ENCODE measurements at places on chromosomes 6 and 20.
A peak's percentile ranks its signal among the peaks of the same experiment; 100 is the strongest.

DNA sequence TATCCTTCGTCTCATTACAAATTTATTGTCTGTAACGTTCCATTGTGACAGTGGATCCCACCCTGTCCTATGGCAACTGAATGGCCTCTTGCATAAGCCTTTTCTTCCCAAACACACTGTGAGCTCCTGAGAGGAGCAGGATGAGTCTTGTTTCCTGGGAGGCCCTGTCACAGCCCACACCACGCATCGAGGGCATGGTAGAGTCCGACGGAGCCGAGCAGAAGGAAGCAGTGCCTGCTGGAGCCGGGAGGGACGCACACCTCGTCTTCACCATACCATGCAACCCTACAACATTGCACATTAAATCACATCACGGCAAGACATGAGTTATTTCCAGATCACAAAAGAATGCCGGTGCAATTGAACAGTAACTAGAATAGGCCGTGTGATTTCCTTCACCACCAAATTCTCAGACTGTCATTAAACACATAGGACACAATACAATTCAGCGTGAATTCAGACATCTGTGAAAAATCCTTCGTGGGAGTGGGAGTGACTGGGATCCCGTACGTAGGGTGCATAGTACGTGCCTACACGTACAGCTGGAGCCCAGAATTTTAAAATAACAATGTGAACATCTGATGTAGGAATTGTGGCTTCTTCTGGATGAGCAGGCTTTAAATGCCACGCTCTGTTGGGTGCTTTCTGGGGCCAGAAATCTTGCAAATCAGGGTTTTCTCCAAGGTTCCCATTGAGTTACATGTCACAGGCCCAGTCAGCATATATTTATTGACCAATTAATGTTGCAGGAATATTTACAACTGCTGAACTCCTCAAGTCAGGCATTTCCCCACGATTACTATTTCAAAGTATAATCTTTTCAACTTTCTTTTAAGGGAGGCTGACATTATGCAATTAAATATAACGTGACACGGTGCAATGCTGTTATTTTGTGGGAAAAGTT lies 201.8 kb downstream of the TTLL2 start:
- DNase-seq = no peak

DNA sequence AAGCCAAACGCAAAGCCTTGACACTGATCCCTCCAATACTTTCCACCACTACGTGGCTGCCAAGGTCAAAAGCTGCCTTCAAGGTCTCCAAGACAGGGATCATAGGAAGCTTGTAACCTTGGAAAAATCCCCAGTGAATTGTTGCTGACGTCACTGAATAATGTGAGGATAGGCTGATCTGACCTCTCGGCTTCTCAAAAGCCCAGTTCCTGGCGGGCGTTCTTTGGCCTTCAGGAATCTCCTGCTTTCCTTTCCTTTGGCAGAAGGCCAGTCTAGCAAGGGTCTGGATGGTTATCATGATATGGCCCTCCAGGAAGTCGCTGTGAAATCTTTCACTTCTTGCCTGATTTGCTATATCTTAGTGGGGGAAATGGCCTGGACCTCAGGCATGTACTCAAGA lies 61.4 kb upstream of the TNFAIP3 start:
- no peak for DNase-seq

DNA sequence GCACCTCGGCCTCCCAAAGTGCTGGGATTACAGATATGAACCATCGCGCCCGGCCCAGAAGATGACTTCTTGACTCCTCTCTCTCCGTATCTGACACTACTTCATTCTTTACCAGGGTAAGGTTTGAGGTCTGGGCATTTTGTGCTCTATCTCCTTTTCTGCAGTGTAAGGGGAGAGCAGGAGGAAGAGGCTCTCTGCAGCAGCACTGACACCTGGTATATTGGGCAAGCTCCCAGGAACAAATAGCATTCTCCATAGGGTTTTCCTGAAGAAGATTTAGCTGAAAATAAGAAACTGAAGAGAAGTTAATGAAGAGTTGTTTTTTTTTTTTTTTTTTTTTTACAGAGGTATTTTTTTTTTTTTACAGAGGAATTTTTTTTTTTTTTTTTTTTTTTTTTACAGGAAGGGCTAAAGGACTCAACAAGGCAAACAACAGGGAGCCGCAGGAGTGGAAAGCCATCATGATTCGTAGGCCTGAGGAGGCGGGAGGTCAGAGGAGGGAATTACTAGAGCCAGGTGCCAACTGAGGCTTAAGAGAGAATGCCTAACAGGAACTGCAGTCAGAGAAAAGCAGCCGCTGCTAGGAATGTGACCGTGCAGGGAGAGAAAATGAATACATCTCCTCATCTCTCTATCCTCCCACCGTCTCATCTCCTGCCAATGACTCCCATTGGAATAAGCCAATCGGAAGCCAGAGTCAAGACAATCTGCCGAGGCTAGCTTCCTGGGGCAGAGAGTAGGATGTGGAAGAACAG lies 34.7 kb upstream of the ADGRF4 start:
- DNase-seq = no peak

GRCh38 chr6:36544228-36544627 lies 3.1 kb downstream of the STK38 start:
- DNase-seq = no peak

GRCh38 chr6:136254851-136255466 lies 4.8 kb upstream of the MTFR2 start:
- no peak for DNase-seq

- no peak for DNase-seq
These were observed 887 bp upstream of the NSFL1C start for GRCh38 chr20:1467355-1468116.

GRCh38 chr6:166156942-166157341 lies 10.7 kb downstream of the TBXT start:
- no peak for DNase-seq

DNA sequence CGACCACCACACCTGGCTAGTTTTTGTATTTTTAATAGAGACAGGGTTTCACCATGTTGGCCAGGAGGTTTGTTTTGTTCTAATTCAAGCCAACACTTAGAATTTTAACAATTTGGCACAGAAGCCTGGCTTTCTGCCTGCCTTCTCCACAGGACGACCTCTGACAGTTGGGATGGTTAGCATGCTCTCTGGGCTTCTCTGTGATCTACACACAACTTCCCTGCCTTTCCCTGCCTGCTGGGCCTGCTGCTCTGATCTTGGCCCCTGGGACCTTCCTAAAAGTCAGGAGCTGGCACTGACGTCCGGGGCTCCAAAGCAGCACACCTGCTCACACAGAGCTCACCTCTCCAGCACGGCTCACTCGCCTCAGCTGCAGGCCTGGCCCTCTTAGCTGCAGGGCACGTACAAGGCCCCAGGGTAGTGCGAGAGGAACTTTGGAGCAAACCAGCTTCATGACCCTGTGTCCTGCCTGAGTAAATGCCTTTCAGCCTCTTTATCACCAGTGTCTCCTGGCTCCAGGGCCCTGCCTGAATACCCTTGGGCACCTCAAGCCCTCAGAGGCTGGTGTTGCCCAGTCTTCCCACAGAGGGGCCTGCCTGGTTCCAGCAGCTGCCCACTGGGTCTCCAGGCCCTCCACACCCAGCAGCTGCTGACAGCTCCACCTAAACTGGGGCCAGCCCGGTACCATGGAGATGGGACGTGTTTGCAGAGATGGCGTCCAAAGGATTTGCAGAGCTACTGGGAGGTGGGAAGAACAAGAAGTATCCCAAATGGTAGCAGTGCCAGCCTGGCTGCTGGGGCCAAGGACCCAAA lies 96.0 kb downstream of the PSMB1 start:
- no peak for DNase-seq

DNA sequence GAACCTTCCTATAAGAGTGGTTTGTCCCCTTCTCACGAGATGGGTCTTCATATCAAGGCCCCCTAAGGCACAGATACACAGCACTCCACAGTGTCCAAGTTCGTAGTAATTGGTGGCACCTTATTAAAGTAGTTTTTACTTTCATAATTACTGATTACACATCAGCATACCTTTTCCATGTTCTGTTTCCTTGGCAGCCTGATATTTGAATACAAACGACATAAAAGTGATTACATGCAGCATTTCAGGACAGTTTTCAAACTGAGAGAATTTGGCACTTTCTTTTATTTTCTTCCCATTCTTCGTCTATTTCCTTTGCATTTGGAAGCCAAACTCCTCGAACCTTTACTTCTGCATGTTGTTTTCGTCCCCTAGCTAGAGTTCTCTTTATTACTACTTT lies 139.7 kb downstream of the MTHFD1L start:
- DNase-seq = no peak

DNA sequence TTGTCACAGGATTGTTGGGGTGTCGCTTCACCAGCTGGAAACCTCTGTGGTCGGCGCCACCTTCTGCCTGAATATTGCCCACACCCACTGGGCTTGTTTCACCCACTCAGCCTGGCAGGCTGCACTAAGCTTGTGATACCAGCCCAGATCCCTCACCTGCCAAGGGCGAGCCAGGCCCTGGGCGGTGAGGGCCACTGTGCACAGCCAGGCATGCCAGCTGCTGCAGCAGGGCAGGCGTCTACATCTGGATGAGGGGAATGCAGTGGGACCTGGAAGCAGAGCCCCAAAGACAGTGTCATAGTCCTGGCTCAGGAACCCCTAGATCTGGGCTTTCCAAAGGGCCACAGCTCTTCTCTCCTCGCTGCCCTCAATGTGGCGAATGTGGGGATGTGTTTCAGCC lies 1307.5 kb downstream of the GRIK2 start:
- DNase-seq = no peak

DNA sequence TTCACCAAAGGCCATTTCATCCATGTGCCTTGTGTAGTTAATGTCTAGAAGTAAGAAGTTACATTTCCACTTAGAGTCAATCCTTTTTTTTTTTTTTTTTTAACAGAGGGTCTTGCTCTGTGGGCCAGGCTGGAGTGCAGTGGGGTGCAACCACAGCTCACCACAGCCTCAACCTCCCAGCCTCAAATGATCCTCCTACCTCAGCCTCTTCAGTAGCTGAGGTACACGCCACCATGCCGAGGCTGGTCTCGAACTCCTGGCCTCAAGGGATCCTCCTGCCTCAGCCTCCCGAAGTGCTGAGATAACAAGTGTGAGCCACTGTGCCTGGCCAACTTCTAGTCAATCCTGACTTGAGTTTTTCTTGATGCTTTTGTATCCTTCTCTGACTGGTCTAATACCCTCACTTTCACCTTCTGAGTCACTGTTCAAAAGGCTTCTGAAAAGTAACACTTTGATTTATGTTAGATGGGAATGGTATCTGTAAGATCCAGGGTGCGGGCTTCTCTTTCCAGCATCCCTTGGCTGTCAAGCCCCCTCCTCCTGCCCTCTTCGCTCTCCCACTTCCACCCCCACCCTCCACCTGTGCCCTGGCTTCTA lies 22.1 kb downstream of the TRAM2 start:
- DNase-seq = no peak

- DNase-seq = no peak
These were observed 243.5 kb downstream of the TMEM242 start for GRCh38 chr6:157079771-157080170.

DNA sequence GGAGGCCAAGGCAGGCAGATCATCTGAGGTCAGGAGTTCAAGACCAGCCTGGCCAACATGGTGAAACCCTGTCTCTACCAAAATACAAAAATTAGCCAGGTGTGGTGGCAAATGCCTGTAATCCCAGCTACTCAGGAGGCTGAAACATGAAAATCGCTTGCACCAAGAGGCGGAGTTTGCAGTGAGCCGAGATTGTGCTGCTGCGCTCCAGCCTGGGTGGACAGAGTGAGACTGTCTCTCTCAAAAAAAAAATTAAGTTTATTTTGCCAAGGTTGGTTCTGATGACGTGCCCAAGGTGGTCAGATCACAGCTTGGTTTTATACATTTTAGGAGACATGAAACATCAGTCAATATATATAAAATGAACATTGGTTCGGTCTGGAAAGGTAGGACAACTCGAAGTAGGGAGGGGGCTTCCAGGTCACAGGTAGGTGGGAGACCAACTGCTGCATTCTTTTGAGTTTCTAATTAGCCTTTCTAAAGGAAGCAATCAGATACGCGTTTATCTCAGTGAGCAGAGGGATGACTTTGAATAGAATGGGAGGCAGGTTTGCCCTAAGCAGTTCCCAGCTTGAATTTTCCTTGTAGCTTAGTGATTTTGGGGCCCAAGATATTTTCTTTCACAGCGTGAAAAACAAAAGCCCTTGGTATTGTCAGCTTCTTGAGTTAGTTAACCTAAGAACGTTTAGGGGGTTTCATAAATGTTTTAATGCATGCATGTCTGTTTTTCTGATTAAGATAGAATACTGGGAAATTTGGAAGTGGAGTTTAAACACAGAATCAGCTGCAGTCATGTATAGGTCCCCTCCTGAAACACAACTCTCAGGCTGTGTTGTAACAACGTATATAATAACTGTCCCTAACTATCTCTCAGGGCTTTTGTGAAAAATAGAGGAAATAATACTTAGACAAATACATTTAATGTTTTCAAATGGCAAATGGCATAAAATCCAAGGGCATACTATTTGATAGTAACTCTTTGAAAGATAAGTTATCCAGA lies 16.7 kb downstream of the ACOT13 start:
- DNase-seq = no peak

DNA sequence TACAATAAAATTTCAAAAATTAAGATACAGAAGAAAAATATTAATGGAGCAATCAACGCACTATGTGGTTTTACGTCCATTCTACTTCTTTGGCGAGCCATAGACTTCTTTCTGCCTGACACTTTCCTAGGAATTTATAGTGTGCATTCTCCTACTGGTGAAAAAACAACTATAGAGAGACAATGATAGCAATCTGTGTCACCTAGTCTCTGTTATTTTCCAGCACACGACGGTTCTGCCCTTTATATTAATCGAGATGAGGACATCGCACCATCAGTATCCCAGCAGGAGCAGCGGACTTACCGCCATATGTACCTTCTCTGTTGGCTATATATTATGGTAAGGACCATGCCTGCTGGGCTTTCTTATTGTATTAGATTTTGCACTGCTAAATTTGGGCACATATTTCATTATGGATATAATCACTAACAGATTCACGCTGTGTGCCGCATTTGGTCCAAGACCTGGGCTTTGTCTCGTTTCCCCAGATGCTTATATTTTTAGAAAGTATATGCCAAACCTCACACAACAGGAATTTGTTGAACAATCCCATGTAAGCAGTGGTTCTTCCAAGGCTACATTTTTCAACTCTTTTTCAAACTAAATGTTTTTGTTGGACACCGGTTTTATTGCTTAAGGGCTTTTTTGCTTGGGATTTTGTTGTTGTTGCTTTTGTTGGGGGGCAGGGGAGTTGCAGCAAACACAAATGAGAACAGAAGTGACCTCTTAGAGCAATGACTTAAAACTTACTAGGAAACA lies 166.4 kb downstream of the ADAT2 start:
- DNase-seq = no peak

DNA sequence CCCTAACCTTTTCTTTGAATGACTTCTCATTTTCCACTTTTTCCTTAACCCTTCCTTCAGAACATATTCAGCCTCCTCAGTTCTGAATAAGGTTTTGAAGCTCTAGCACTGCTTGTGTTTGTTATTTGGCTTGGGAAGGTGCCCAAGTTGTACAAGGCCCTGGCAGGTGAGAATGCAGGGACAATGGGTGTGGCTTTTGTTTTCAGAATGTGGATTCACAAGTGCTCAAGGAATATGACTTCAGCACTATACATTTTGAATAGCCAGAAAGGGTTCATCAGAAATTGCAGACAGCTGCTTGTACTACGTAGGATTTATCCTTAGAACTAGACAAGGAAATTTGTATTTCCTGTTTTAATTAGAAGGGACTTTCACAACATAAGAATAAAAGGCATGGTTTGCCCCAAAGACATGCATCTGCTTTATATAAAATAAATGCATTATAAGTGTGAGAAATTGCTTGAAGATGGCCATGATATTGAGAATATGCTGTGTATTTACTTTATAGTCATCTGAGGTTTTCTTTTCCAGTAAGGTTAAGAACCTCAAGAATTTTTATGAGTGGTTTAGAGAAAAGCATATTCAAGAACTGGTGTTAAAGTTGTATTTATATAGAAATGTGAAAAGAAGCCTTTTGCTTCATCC lies 29.3 kb upstream of the PRDM1 start:
- peak; percentile 12 for DNase-seq

GRCh38 chr6:136426627-136427377 lies 123.4 kb downstream of the MAP7 start:
- DNase-seq = no peak

Data from NCI-H2107 (cell line).